ENCODE measurements at places on chromosomes 11 and 22. TPM values are rescaled to one million over a fixed set of nuclear protein-coding genes. Genes with fewer than 3 reads are reported as not detected.

CACNA1I gene
- total RNA-seq: 0.02 TPM

APOBEC3B gene
- total RNA-seq: 17.9 TPM

OR5B21 gene
- total RNA-seq: not detected

OR51B4 gene
- total RNA-seq: not detected

APOL3 gene
- total RNA-seq: 52.4 TPM

C11orf91 gene
- not detected for total RNA-seq

RAB3IL1 gene
- 0.24 TPM for total RNA-seq

MISFA gene
- 5.1 TPM for total RNA-seq

RIMBP3B gene
- total RNA-seq: not detected

MRGPRX4 gene
- not detected for total RNA-seq

WNT11 gene
- 0.39 TPM for total RNA-seq

SLC22A8 gene
- total RNA-seq: not detected

MS4A4A gene
- not detected for total RNA-seq

BACE1 gene
- 0.27 TPM for total RNA-seq

APBB1 gene
- total RNA-seq: 16.8 TPM

DEPDC7 gene
- total RNA-seq: 0.26 TPM

AIFM3 gene
- total RNA-seq: 0.93 TPM

MS4A6A gene
- total RNA-seq: not detected

IL17RA gene
- 23.6 TPM for total RNA-seq

OR8J3 gene
- total RNA-seq: not detected

UCP2 gene
- 821 TPM for total RNA-seq

OR10A2 gene
- total RNA-seq: not detected

OSBP2 gene
- total RNA-seq: 1.9 TPM

PHOX2A gene
- not detected for total RNA-seq

UCP3 gene
- total RNA-seq: 4.1 TPM

CD81 gene
- total RNA-seq: 236 TPM

SLC25A18 gene
- total RNA-seq: not detected

VPREB1 gene
- not detected for total RNA-seq

UBE2L3 gene
- 58.3 TPM for total RNA-seq

ALG9 gene
- 31.8 TPM for total RNA-seq

TNNT3 gene
- 0.70 TPM for total RNA-seq

KCTD14 gene
- 0.16 TPM for total RNA-seq

CAPN1 gene
- 93.5 TPM for total RNA-seq

MS4A6E gene
- total RNA-seq: not detected

TEX54 gene
- 1.3 TPM for total RNA-seq

THY1 gene
- 0.83 TPM for total RNA-seq

TSSK2 gene
- total RNA-seq: not detected

BTBD18 gene
- total RNA-seq: not detected

TRPC6 gene
- not detected for total RNA-seq

OR52E8 gene
- not detected for total RNA-seq

SPI1 gene
- total RNA-seq: not detected

RASL10A gene
- 0.65 TPM for total RNA-seq

CDC45 gene
- 116 TPM for total RNA-seq

LRRC56 gene
- 2.2 TPM for total RNA-seq

RAG2 gene
- not detected for total RNA-seq

PIWIL4 gene
- 0.41 TPM for total RNA-seq

APOC3 gene
- not detected for total RNA-seq

IFT27 gene
- 26.0 TPM for total RNA-seq

ASCC2 gene
- 84.5 TPM for total RNA-seq

DUSP8 gene
- total RNA-seq: 2.4 TPM
